ENCODE measurements at places on chromosomes 1 and 21.
A peak's percentile ranks its signal among the peaks of the same experiment; 100 is the strongest.

DNA sequence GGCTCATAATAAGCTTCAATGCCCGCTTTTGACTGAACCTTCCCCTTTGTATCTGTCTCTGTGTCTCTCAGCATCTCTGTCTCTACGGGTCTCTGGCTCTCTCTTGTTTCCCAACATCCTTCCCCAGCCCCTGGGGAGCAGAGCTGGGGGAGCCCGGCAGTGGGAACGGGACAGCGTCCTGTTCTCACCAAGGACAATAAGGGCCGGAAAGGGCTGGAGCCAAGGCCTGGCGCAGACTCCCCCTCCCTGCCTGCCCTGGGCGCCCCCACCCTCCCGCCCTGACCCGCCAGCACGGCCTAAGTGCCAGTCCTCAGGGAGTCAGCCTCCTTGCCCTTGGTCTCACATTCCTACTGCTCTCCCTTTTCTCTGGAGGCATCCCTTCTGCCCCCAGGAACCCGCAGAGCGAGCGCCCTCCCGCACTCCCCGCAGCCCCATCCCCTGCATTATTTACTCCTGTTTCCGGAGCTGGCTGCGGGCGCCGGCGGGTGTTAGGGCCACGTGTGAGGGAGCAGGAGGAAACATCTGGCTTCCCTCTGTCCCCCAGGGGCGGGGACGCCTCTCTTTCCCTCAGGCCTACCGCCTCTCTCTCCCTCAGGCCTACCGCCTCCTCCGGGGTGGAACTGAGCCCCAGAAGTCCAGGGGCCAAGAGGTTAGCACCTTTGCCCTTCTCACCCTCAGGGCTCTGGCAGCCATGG is 6.5 kb downstream of the KRTCAP2 start:
- DNase-seq: peak; percentile 44
- H3K27me3 ChIP-seq: no peaks in the 10 kb centered on the region
- H3K36me3 ChIP-seq: peaks cover 9% of the 10 kb centered on the region
- H3K27ac ChIP-seq: no peak overlapping the region
- peak overlapping the region; percentile 60 for H3K4me3 ChIP-seq
- peaks cover 14% of the 10 kb centered on the region for H3K4me1 ChIP-seq

- no peak overlapping the region for H3K27ac ChIP-seq
- DNase-seq: no peak
- peaks cover 13% of the 10 kb centered on the region for H3K36me3 ChIP-seq
- H3K4me1 ChIP-seq: peaks cover 3% of the 10 kb centered on the region
- no peaks in the 10 kb centered on the region for H3K27me3 ChIP-seq
Observed at GRCh38 chr1:100502052-100502792, 35.7 kb upstream of the GPR88 start.

- peak within 1 kb of the TSS; percentile 96 for H3K4me3 ChIP-seq
- no peaks in the 10 kb centered on the region for H3K27me3 ChIP-seq
- H3K36me3 ChIP-seq: peaks cover 25% of the 10 kb centered on the region
- H3K27ac ChIP-seq: no peak within 1 kb of the TSS
- peak; percentile 73 for DNase-seq
Observed at GRCh38 chr1:155320661-155321617, at the start of gene RUSC1. RUSC1 (plus strand) TSS chr1:155320894; CDS start chr1:155321774, 880 bp downstream.

GRCh38 chr1:225660544-225660946 is 7.6 kb upstream of the ENAH start:
- H3K4me3 ChIP-seq: no peak overlapping the region
- DNase-seq: peak; percentile 44
- no peaks in the 10 kb centered on the region for H3K4me1 ChIP-seq
- H3K27me3 ChIP-seq: no peaks in the 10 kb centered on the region
- H3K27ac ChIP-seq: no peak overlapping the region
- H3K36me3 ChIP-seq: no peaks in the 10 kb centered on the region

DNA sequence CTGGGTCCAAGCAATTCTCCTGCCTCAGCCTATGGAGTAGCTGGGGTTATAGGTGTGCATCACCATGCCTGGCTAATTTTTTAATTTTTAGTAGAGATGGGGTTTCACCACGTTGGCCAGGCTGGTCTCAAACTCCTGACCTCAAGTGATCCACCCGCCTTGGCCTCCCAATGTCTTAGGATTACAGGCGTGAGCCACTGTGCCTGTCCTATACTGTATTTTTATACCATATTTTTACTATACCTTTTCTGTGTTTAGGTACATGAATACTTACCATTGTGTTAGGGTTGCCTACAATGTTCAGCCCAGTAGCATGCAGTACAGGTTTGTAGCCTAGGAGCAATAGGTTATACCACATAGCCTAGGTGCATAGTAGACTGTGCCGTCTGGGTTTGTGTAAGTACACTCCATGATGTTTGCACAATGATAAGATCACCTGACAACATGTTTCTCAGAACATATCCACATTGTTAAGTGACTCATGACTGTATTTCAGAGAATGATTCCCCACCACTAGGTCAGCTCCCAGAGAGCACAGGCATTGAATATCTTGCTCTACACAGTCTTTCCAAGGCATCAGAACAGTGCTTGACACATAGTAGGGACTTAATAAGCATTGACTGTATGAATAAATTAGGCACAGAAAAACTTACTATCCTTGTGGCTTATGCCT is 6.0 kb upstream of the CITED4 start:
- peaks cover 9% of the 10 kb centered on the region for H3K4me1 ChIP-seq
- no peak overlapping the region for H3K27ac ChIP-seq
- peaks cover 4% of the 10 kb centered on the region for H3K27me3 ChIP-seq
- H3K4me3 ChIP-seq: no peak overlapping the region
- H3K36me3 ChIP-seq: no peaks in the 10 kb centered on the region

DNA sequence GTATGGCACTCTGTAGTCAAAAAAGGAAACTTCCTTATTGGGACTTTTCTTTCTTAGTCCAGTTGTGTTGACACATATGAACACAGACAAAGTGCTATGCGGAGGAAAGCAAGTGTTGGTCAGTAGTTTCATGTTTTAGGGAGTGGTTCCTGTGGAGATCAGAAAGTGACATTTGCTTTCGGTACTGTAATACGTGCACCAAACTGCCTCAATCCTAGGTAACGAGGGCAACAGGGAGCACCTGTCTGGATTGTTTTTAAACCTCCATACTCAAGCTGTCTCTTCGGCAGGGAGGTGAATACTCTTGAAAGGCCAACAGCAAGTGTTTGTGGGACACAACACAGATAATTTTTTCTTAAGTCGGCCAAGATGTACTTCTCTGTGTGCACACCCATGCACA is 9.1 kb downstream of the RHOU start:
- H3K36me3 ChIP-seq: no peaks in the 10 kb centered on the region
- no peaks in the 10 kb centered on the region for H3K27me3 ChIP-seq
- no peaks in the 10 kb centered on the region for H3K4me1 ChIP-seq
- H3K27ac ChIP-seq: no peak overlapping the region
- H3K4me3 ChIP-seq: no peak overlapping the region

DNA sequence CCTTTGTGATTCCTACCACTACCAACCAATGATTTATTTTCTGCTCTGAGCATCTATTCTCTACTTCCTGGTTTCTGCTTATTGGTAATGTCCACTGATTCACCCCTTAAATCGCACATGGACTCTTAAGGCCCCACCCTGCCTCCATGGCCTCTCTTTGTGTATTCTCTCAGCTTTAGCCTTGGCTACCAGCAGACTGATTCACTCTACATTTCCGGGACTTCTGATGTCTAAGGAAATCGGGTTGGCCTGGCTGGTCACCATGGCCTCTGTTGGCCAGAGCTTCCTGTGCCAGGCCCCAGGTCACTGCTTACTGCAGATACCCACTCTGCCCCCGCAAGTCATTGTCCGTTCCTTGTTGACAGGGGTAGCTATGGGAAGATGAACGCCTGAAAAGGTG is 40.9 kb downstream of the PDPN start:
- no peaks in the 10 kb centered on the region for H3K36me3 ChIP-seq
- no peak overlapping the region for H3K27ac ChIP-seq
- H3K27me3 ChIP-seq: no peaks in the 10 kb centered on the region
- H3K4me3 ChIP-seq: no peak overlapping the region

DNA sequence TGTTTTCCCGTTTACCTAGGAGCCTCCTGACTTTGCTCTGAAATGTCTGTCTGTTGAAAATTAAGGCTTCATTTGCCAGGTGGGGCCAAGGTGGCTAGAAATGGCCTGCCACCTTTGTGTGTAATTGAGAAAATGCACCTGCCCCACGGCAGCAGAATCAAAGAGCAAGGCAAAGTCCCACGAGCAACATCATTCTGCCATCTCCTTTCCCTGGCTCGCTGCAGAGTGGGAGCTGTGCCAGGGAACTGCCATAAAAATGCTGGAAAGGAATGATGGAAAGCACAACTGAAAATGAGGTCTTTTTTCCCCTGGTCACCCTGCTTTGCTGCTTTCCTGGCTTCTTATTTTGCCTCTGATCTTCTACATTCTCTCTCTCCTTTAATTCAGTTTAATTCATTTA is 5.5 kb upstream of the OLFML2B start:
- H3K27me3 ChIP-seq: no peaks in the 10 kb centered on the region
- H3K27ac ChIP-seq: no peak overlapping the region
- no peak overlapping the region for H3K4me3 ChIP-seq
- no peak for DNase-seq

GRCh38 chr1:182765391-182765790 is 24.2 kb upstream of the NPL start:
- no peak for DNase-seq
- H3K36me3 ChIP-seq: no peaks in the 10 kb centered on the region

GRCh38 chr1:84960371-84960770 is 36.5 kb downstream of the MCOLN2 start:
- H3K27ac ChIP-seq: no peak overlapping the region
- H3K36me3 ChIP-seq: no peaks in the 10 kb centered on the region
- H3K27me3 ChIP-seq: no peaks in the 10 kb centered on the region
- no peaks in the 10 kb centered on the region for H3K4me1 ChIP-seq
- no peak overlapping the region for H3K4me3 ChIP-seq
- no peak for DNase-seq

DNA sequence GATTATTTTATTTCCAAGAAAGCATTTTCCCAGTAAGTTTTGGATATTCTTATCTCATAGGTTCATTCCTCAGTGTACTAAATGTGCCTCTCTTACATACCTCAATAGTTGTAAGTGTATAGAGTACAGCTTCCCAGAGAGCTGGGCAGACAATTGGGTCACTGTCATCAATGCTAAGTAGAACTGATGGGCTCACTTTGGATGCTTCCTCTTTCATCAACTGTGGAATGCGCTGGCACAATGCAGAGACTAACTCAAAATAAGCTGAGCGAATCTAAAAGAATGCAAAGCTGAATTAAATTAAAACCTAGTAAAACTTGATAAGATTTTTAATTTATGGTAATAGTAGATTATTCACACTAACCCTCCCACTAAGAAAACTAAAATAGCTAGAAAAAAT is 21.5 kb downstream of the LTN1 start:
- no peak overlapping the region for H3K4me3 ChIP-seq
- peaks cover 64% of the 10 kb centered on the region for H3K36me3 ChIP-seq
- no peak for DNase-seq
- no peaks in the 10 kb centered on the region for H3K4me1 ChIP-seq
- no peaks in the 10 kb centered on the region for H3K27me3 ChIP-seq

GRCh38 chr1:234326497-234327366 is 46.5 kb upstream of the COA6 start:
- H3K27ac ChIP-seq: no peak overlapping the region
- H3K27me3 ChIP-seq: no peaks in the 10 kb centered on the region
- peak; percentile 76 for DNase-seq
- H3K36me3 ChIP-seq: no peaks in the 10 kb centered on the region

- no peak overlapping the region for H3K27ac ChIP-seq
- peaks cover 3% of the 10 kb centered on the region for H3K27me3 ChIP-seq
- H3K4me3 ChIP-seq: no peak overlapping the region
Observed at GRCh38 chr1:223298701-223299100, 65.3 kb downstream of the SUSD4 start.

DNA sequence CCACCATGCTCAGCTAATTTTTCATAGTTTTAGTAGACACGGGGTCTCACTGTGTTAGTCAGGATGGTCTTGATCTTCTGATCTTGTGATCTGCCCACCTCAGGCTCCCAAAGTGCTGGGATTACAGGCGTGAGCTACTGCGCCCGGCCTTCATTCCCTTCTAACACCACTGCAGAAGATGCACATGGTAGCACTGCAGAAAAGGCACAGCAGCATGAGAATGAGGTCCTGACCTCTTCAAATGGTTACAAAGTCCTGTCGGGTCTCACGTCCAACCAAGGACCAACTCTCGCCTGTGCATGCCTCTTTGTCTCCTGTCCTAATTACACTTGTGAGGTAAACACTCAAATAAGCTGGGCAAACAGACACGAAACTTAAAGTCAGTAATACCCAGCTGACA is 83.0 kb upstream of the GCLM start:
- H3K4me3 ChIP-seq: no peak overlapping the region
- no peaks in the 10 kb centered on the region for H3K36me3 ChIP-seq
- DNase-seq: no peak
- no peaks in the 10 kb centered on the region for H3K4me1 ChIP-seq

GRCh38 chr1:25702101-25702775 is 85.6 kb downstream of the MAN1C1 start:
- H3K27me3 ChIP-seq: no peaks in the 10 kb centered on the region
- no peak overlapping the region for H3K27ac ChIP-seq
- DNase-seq: no peak
- H3K4me3 ChIP-seq: no peak overlapping the region

DNA sequence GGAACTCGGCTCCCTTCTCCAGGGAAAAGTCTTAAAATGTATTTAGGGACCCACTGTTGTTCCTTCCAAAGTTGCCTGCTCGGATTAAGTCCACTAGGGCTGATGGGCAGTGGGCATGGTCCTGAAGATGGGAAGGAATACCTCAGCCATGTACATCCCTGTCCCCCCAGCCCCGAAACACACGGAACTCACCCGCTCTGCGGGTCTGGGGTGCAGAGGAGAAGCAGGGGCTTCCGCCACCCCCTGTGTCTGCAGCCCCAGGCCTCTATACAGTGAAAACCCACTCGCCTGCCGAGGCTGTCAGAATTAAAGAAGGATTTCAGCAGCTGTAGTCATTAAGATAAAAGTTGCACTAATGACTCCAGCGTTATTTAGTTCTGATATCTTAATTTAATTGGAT is 212.6 kb upstream of the VAMP3 start:
- no peak overlapping the region for H3K4me3 ChIP-seq
- no peak overlapping the region for H3K27ac ChIP-seq
- DNase-seq: no peak
- peaks cover 65% of the 10 kb centered on the region for H3K4me1 ChIP-seq

GRCh38 chr1:208950206-208950605 is 633.3 kb upstream of the CAMK1G start:
- no peak for DNase-seq
- H3K4me1 ChIP-seq: no peaks in the 10 kb centered on the region
- H3K36me3 ChIP-seq: no peaks in the 10 kb centered on the region
- no peaks in the 10 kb centered on the region for H3K27me3 ChIP-seq
- H3K4me3 ChIP-seq: no peak overlapping the region
